Activated CD8-positive, alpha-beta T cell treated with anti-CD3 and anti-CD28 coated beads, Interleukin-2, amount 10 ng/mL, durations not matched to agents 7 days and 5 days (primary cell): ENCODE measurements at places on chromosomes 11 and 22. TPM values are rescaled to one million over a fixed set of nuclear protein-coding genes. Genes with fewer than 3 reads are reported as not detected.

Gene OTOG
- total RNA-seq = not detected

Gene OR2D2
- total RNA-seq = not detected

Gene OR4C16
- total RNA-seq = not detected

Gene SLCO2B1
- total RNA-seq = not detected

Gene OR52E8
- total RNA-seq = not detected

Gene UBQLNL
- 0.23 TPM for total RNA-seq

Gene ROBO4
- not detected for total RNA-seq

Gene IL10RA
- 202 TPM for total RNA-seq

Gene CNIH2
- 2.7 TPM for total RNA-seq

Gene SYT12
- total RNA-seq = not detected

Gene CCDC81
- 0.66 TPM for total RNA-seq

Gene TRIM51
- total RNA-seq = not detected

Gene IGLL5
- total RNA-seq = not detected

Gene SLC5A1
- total RNA-seq = not detected

Gene TMPRSS4
- total RNA-seq = 0.50 TPM

GRCh38 chr22:31828739-31829138 lies 74.9 kb downstream of the DEPDC5 start:
- no peak for DNase-seq

- DNase-seq = no peak
These were observed 10.7 kb downstream of the TBRG1 start for GRCh38 chr11:124633355-124633754.

DNA sequence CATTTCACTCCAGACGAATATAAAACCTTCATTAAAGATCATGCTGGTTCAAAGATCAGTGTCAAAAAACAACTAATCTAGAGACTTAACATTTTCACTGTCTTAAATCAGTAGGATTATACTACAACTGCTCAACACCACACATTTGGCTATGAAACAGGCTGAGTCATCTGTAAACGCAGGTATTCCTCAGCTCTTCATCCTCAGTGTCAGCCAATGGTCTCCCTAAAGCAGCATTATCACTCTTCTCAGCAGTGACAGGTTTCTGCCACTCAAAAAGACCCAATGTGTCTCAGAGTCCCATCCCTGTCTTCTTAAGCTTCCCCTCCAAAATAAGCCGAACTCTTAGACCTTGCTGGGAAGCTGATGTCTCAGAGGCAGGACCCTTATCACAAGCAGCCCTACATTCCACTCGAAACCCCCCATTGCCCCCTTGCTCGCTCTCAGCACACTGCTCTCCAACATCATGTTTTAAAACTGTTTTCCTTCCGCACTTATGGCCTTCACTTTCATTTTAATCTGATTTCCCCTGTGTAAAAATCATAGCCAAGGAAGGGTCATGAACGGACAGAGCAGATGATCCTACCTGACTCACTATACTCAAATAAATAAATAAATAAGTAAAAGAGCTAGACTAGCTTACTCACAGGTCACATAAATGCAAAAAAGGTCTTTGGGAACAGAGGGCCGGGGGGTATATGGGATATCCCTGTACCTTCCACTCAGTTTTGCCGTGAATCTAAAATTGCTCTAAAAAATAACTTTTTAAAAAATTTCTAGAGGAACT lies 23.0 kb downstream of the CDON start:
- no peak for DNase-seq

- no peak for DNase-seq
These were observed 125.3 kb downstream of the BUD13 start for GRCh38 chr11:116647305-116648080.

GRCh38 chr11:116727990-116728389 lies 44.8 kb downstream of the BUD13 start:
- no peak for DNase-seq

GRCh38 chr11:78363024-78363619 lies 54.5 kb downstream of the GAB2 start:
- DNase-seq = no peak

- DNase-seq = no peak
These were observed 76.2 kb downstream of the IGLL1 start for GRCh38 chr22:23503736-23504440.

GRCh38 chr11:45435706-45436105 lies 149.6 kb upstream of the SYT13 start:
- no peak for DNase-seq

- DNase-seq = no peak
These were observed 2.8 kb upstream of the ROBO4 start for GRCh38 chr11:124900464-124900863.

- peak; percentile 6 for DNase-seq
These were observed 78.7 kb upstream of the NARS2 start for GRCh38 chr11:78653294-78653909.

DNA sequence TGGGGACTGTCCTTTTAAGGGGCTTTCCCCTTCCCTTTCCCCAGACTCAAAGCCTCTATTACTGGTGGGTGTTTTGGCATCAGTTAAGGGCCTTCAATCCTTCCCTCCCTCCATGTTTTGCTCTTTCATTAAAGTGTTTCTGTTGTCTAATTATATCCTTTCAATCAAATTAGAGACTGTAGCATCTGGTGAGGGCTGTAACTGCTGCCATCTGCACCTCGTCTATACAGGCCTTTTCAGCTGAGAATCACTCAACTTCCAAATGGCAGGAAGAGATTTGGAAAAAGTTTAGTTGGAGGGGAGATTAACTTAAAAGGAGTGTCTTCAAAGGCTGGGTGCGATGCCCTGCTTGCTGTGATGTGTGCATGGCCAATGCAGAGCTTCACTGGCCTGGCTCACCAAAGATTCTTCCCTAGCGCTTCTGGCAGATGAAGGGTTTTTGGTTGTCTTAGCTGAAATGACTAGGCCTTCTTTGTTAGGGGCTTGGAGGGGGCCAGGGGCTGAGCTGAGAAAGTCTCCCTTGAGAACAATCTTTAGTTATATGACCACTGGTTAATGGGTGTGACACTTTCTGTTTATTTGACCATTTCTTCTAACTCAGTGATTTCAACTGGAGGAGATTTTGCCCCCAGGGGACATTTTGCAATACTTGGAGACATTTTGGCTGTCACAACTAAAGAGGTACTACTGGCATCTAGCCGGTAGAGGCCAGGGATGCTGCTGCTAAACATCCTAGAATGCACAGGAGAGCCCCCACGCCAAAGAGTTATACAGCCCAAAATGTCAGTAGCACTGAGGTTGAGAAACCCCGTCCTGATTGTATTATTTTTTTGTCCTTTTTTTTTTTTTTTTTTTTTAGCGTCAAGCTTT lies 7.5 kb downstream of the KREMEN1 start:
- no peak for DNase-seq

DNA sequence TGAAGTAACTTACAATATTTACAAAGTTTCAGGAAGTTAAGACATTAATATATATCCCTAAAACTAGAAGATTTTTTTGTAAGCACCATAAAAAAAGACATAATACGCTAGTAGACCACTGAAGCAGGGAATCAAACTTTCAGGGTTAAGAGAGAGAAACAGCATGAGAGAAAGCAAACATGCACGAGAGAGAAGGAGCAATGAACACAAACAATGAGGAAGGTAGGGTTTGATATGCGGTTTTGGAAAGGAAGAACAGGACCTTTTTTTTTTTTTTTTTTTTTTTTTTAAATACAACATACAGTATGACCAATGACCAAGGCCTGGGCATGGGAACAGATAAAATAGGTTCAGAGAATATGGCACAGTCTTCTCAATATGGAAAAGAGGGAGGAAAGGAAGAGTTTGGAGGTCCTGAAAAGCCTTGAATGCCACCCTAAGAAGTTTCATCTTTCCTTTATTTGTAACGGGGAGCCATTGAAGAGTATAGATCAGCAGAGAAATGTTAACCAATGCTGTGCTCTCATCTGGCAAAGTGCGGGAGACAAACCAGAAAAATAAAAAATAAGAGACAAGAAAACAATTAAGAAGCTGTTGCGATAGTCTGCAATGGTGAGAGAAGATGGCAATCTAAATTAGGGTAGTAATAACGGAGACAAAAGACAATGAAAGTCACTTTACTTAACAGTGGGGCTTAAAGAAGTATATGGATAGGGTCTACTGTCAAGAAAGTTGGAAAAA lies 101.0 kb downstream of the USP35 start:
- no peak for DNase-seq

GRCh38 chr11:46902694-46903093 lies 15.7 kb downstream of the LRP4 start:
- no peak for DNase-seq

- DNase-seq = no peak
These were observed 12.3 kb downstream of the PIK3IP1 start for GRCh38 chr22:31279821-31280505.

GRCh38 chr11:18394928-18395734 lies 768 bp downstream of the LDHA start:
- DNase-seq = peak; percentile 32

GRCh38 chr11:9821008-9821752 lies 157.3 kb downstream of the SWAP70 start:
- DNase-seq = no peak

- DNase-seq = no peak
These were observed 24.5 kb upstream of the RNASEH2C start for GRCh38 chr11:65745049-65745448.

DNA sequence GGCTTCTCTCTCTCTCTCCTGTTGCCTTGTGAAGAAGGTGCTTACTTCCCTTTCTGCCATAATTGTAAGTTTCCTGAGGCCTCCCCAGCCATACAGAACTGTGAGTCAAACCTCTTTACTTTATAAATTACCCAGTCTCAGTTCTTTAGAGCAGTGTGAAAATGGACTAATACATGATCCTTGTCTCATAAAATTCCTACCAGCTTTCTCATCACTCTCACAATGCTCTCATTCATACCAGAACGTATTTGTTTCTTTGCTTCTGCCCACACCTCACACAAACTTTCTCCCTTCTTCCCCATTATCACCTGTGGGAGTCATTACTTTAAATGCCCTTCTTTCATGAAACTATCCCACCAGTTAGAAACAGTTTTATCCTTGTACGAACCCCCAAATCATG lies 62.7 kb upstream of the ARHGAP42 start:
- no peak for DNase-seq

GRCh38 chr11:35791088-35791958 lies 128.7 kb downstream of the TRIM44 start:
- DNase-seq = no peak

GRCh38 chr11:112831041-112831440 lies 130.2 kb upstream of the NCAM1 start:
- no peak for DNase-seq

DNA sequence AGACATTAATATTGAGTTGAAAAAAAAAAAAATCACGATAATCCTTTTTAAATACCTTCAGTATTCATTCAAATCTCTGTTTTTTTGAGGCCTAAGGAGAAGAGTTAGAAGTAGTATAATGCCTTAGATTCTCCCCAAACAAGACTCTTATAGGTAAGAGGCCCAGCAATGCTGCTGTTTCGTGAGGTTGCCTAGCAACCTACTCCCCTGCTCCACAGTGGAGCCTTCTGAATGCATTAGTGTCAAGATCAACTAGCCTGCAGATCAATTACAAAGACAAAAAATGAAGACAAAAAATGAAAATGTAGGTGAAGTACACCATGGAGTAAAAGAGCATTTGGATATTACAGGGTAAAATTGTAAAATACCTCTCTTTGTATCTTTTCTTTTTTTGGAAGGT lies 229.8 kb upstream of the LUZP2 start:
- no peak for DNase-seq

GRCh38 chr22:46593211-46593681 lies 26.9 kb upstream of the GRAMD4 start:
- peak; percentile 64 for DNase-seq

- peak; percentile 85 for DNase-seq
These were observed 55.1 kb downstream of the IGLL5 start for GRCh38 chr22:22942511-22943329.

GRCh38 chr11:96413408-96413807 lies 23.6 kb downstream of the JRKL start:
- DNase-seq = no peak

GRCh38 chr11:87804176-87804575 lies 371.1 kb downstream of the RAB38 start:
- DNase-seq = no peak

- DNase-seq = no peak
These were observed 4.8 kb downstream of the NRXN2 start for GRCh38 chr11:64718084-64718779.

- DNase-seq = peak; percentile 38
These were observed 196.3 kb upstream of the ARHGAP20 start for GRCh38 chr11:110908401-110909105.

DNA sequence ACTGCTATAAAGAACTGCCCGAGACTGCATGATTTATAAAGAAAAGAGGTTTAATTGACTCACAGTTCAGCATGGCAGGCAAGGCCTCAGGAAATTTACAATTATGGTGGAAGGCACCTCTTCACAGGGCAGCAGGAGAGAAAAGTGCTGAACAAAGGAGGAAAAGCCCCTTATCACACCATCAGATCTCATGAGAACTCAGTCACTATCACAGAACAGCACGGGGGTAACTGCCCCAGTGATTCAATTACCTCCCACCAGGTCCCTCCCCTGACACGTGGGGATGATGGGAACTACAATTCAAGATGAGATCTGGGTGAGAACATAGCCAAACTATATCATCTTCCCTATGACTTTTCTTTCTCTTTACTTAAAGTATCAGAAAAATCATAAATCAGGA lies 104.0 kb upstream of the SYN3 start:
- no peak for DNase-seq

GRCh38 chr11:93512949-93513667 lies 30.1 kb downstream of the SMCO4 start:
- no peak for DNase-seq

- peak; percentile 62 for DNase-seq
These were observed 68.2 kb upstream of the EED start for GRCh38 chr11:86176165-86176884.

GRCh38 chr22:27937453-27937852 lies 18.4 kb upstream of the PITPNB start:
- DNase-seq = no peak

GRCh38 chr11:64890522-64890939 lies 12.1 kb upstream of the EHD1 start:
- no peak for DNase-seq

GRCh38 chr11:59573216-59573615 lies 42.4 kb downstream of the OSBP start:
- DNase-seq = no peak

GRCh38 chr22:31867386-31868153 lies 76.8 kb upstream of the YWHAH start:
- no peak for DNase-seq
